ENCODE measurements at places on chromosomes 7 and 10. TPM values are rescaled to one million over a fixed set of nuclear protein-coding genes. Genes with fewer than 3 reads are reported as not detected.

DNA sequence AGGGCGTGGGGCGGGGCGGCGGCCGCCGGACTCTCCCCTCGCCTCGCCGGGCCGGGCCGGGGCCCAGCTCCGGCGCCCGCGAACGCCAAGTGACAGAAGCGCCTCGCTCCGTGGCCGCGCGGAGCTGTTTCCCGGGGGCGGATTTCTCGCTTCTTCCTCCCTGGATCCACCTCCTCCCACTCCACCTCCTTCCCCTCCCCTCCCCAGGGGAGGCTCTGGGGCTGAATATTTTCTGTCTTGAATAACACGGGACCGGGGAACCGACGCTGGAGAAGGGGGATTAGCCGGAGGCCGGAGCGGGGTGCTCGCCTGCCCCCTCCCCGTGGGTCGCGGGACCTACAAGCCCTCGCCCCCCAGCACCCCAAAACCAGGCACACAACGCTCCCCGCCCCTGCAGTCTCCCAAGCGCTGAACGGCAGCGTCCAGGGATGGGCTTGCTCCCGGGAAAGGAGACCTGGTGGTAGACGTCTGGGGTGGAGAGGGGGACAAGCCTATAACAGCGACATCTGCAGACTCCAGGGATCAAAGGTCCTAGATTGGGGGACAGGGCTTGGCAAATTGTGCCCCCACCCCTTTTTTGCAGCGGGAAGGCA lies at the start of gene ARHGAP21:
ARHGAP21 (minus strand) TSS at position 100 of the 593 bp plus-strand sequence. CDS start 1,988 bp downstream, outside the sequence.
- peak; percentile 78 for DNase-seq

GRCh38 chr10:118851062-118852035 lies 96.6 kb upstream of the CACUL1 start:
- no peak for DNase-seq

DNA sequence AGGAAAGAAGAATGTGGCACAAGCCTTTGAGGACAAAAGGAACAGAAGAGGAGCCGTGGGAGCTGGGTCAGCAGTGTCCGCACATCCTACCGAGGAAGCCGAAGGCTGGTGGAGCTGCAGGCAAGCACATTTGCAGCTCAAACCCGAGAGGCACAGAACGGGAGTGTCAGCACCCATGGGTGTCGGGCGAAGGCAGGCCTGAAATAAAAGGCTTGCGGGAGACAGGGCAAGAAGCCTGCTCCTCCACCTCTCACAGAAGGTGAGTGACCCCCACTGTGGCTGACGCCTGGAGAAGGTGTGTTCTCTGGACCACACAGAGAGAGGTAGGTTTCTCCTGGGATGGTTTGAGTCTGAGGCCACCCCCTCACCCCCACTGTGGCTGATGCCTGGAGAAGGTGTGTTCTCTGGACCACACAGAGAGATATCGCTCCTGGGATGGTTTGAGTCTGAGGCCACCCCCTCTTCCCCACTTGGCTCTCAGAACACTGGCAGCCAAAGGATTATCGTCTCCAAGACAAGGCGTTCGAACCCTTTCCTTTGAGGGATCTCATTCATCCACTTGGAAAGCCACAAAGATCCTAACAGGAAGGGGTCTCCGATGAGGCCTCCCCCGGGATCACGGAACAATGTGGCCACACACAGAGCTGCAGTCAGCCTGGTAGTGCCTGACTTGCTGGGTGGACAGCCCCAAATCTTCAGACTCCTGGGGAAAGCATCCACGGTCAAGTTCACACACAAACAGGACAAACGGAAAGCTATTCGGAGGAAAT lies 21.6 kb upstream of the GTPBP4 start:
- no peak for DNase-seq

Gene LGI1
- total RNA-seq, result not detected

DNA sequence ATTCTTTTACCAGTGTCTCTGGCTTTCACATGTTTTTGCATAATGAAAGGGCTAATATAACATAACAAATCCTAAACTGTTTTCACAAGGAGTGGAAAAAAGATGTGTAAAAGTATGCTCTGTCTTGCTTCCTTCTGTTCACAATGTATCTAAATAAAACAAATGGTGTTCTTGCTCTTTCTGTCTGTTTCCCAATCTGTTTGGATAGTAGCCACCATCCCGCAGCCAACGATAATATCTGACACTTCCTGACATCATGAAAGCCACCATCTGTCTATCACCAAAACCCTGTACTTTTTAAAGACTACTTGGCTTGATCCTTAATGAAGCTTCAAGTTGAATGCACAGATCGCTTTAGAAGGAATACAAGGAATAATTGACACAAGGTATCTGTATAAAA lies 246.2 kb downstream of the ETV1 start:
- DNase-seq, result peak; percentile 41

GRCh38 chr7:45080958-45081669 lies 7.7 kb downstream of the NACAD start:
- DNase-seq, result no peak

GRCh38 chr10:103759100-103759781 lies 96.1 kb downstream of the SH3PXD2A start:
- DNase-seq, result peak; percentile 90
